ENCODE measurements at places on chromosomes 16 and 17.

DNA sequence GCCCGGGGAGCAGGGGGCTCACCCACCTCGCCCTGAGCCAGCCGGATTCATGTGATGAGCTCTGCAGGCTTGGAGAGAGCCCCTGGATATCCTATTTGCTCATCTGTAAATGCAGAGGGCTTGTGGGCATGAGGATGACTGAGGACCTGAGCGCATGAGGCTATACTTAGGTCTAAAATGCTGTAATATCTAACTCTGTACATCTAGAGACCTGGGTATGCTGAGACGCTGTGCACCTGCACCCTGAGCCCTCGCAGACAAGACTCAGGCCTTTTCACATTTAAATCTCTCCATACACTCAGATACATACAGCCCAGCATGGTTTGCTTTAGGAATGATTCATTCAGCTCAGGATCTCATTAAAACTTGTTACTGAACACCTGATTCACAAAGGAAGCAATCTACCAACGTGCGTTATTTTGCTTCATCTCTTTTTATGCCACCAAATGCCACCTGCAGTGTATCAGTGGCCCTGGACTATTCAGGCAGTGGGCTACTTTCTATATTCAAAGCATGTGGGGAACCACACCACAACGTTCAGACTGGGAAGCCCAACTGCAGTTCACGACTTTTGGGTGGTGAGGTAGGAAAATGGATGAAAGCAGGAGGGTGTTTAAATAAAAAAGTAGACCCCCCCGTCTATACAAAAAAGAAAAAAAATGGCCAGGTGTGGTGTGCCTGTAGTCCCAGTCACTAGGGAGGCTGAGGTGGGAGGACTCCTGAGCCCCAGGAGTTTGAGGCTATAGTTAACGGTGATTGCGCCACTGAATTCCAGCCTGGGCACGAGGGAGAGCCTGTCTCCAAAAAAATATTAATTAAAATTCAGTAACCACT lies 12.0 kb downstream of the USP7 start:
- DNase-seq = no peak

DNA sequence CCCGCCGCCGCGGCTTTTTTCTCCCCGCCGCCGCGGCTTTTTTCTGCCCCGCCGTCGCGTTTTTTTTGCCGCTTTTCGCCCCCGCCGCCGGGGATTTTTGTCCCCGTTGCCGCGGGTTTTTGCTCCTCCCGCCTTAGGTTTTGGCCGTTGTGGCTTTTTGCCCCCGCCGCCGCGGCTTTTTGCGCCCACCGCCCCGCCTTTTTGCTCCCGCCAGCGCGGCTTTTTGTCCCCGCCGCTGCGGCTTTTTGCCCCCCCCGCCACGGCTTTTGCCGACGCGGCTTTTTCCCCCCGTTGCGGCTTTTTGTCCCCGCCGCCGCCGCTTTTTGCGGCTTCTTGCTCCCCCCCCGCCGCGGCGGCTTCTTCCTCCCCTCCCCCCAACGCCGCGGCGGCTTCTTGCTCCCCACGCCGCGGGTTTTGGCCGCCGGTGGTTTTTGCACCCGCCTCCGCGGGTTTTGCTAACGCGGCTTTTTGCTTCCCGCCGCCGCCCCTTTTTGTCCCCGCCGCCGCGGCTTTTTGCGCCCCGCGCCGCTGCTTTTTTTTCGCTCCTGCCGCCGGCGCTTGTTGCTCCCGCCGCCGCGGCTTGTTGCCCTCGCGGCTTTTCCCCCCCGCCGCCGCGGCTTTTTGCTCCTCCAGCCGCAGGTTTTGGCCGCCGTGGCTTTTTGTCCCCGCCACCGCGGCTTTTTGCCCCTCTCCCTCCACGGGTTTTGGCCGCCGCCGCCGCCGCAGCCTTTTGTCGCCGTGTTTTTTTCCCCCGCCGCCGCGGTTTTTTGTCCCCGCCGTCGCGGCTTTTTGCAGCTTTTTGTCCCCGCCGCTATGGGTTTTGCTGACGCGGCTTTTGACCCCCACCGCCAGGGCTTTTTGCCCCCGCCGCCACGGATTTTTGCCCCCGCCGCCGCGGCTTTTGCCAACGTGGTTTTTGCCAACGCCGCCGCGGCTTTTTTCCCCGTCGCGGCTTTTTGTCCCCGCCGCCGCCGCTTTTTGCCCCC lies 150.3 kb downstream of the KCNJ18 start:
- no peak for DNase-seq

DNA sequence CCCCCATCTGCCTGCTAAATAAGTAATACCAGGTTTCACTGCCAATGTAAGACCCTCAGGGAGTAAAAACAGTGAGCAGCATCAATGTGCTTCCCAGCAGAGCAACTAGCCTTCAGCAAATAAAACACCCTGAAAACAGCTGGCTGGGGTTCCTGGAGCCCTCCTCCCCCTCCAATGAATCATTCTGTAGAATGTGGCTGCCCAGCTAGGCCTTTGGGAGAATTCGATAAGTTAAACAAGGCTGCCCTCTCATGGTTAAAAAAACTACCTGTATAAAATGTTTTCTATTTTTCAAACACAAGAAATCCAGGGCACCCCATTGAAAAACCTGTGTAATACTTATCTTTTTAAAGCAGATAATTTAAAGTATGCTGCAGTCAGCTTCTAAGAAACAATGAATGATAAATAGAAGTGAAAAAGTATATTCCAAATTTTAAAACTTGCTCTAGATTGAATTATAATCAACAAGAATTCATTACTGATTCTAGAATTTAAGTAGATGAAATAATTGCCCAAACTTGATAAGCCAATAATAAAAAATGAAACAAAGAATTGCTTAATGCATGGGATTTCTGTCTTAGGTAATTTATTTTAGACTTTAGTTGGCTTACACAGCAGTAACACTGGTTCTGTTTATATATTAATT lies 9.4 kb upstream of the TOM1L1 start:
- DNase-seq = no peak

DNA sequence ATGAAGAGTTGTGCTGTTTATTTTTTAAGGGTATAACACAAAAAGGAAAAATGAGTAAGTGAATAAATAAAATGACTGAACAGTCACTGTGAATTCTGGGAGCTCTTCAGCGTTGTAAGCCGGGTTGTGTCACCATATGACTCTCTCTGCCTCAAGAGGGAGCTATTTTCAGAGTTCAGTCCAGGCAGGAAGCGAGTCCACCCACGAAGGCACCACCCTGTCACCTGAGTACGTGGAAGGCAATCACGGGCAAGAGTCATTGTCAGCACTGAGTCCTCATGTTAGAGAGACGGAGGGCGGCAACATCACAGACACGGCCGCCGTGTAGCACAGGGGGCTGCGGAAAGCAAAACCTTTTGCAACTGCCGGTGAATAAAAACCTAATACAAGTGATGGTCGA lies 227.6 kb downstream of the UTP18 start:
- DNase-seq = no peak

- DNase-seq = no peak
Observed at GRCh38 chr17:68513932-68514331, 1.7 kb downstream of the PRKAR1A start.

DNA sequence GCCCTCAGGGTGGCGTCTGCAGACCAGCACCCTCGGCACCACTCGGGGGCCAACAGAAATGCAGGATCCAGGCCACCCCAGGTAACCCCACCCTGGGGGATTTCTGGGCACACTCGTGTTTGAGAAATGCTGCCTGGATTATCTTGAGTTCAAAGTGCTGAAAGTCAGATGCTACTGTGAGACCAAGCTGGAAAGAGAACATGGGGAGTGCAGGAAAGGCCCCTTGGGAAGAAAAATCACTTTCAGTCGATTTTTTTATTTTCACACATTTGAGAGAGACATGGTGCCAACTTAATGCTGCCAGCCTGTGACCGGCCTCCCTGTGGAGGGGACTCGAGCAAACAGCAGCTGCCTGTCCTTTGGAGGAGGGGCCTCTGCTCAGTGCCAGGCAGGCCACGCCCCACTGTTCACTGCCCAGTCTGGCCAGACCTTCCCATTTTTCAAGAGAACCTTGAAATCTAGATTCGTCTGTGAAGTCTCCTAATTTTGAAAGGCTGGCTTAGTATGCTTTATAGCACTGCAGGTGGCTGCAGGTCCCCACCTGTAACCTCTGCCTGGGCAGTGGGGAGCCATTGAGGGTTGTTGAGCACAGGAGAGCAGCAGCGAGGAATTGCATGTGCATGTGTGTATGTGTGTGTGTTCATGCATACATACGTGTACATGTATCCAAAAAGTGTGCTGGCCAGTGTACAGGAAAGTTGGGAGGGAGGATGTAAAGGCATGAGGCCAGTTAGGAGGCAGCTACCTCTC lies 70.7 kb upstream of the PLCG2 start:
- no peak for DNase-seq

- no peak for DNase-seq
Observed at GRCh38 chr16:58049232-58050185, 24.0 kb downstream of the MMP15 start.

- no peak for DNase-seq
Observed at GRCh38 chr17:43992641-43993040, 11.8 kb upstream of the NAGS start.

GRCh38 chr16:61105544-61105943 lies 930.7 kb downstream of the CDH8 start:
- no peak for DNase-seq

DNA sequence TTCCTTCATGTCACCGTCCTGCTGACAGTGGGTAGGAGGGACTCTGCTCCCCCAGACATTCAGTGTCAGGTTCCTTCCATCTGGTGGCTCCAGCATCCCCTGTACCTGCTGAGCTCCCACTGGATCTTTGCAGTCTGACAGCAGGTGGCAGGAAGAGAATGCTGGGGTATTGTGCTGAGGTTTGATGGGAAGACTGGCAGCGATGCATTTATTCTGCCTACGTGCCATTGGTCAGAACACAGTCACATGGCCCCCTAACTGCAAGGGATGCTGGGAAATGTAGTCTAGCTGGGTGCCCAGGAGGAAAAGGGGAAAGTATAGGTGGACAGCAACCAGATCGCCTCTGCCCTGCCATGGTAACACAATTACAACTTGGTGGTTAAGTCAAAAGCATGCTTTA lies 44.4 kb downstream of the IRX3 start:
- no peak for DNase-seq

DNA sequence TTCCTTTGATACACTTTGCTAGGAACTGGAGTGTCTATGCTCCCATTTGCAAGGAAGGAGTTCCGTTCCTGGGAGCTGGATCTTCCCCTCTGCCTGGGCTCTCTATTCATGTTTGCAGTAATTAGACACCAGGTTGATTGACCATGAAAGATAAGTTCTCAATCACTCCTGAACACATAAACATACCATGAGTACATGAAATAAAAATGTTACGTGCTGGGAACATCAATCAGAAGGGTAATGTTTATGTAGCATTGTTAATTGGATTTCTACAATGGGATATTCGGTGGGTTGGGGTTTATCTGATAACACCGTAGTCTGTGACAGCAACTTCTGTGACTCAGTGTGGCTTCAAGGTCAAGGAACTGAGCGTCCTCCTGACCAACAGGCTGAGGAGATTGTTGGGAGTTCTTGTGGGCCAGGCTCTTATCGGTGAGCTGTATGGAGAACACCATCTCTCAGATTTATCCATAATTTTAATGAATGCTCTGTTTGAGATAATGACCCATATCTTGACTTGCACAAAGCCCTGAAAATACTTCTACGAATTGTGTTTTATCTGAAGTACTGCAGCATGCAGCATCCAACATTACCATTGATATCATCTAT lies 136.4 kb downstream of the NPIPB5 start:
- DNase-seq = no peak

DNA sequence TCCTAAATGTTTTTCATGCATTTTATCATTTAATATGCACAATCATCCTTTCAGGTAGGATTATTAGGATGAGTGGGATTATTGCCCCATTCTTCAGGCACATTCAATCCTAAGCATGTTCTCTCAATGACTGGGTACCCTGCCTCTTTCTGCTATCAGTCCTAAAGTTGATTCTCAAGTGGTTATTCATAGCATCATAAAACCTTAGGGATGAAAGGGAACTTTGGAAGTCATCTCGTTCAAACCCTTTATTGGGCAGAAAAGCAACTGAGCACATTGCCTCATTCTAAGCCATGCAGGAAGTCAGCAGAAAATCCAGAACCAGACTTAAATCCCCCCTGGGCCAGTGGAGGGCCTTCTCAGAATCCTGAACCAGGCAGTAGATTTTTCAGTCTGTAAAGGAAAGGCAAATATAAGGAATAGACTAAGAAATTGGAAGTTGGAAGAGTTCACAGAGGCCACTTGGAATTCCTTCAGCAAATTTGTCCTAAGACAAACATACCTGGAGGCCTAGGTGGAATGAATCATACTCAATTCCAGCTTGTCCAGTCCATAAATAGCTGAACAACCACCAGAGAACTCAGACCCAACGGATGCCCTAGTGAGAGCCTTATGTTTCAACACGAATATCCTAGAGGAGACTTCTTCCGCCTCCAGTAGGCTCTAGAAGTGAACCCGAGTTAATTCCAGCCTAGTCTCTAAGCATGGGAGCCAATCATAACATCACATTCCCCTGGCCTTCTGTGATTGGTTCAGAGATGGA lies 62.7 kb downstream of the IRX6 start:
- no peak for DNase-seq

- DNase-seq = no peak
Observed at GRCh38 chr17:6162216-6162615, 92.0 kb downstream of the WSCD1 start.

GRCh38 chr17:17752821-17753321 lies 71.6 kb downstream of the RAI1 start:
- no peak for DNase-seq

GRCh38 chr17:8244768-8245167 lies 3.1 kb downstream of the CTC1 start:
- no peak for DNase-seq

GRCh38 chr17:56136301-56136700 lies 17.0 kb upstream of the ANKFN1 start:
- DNase-seq = no peak

- no peak for DNase-seq
Observed at GRCh38 chr17:13003454-13003851, 14.4 kb downstream of the ELAC2 start.

GRCh38 chr17:49986396-49987289 lies 8.4 kb downstream of the DLX3 start:
- no peak for DNase-seq

DNA sequence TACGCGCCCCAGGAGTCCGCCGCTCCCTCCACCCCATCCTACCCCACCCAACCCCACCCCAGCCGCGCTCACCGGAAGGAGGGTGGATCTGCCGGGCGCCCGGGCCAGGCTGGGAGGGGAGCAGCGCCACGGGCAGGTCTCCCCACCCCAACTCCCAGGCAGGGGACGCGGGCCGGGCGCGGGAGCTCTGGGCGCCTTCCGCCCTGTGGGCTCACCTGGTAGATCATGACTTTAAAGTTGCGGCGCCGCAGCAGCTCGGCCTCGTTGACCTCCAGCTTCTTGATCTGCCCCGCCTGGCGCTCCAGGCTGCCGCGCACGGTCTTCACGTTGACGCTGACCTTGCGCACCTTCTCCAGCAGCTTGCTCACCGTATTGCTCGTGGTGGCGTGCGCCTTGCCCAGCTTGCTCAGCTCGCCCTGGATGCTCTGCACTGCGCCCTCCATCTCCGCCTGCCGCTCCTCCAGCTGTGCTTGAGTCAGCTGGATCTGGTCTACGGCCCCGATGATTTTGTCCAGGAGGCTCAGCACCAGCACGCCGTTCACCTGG lies 571 bp downstream of the CAVIN1 start:
- DNase-seq = no peak
